ENCODE measurements at places on chromosomes 5 and 9. TPM values are rescaled to one million over a fixed set of nuclear protein-coding genes. Genes with fewer than 3 reads are reported as not detected.

DNA sequence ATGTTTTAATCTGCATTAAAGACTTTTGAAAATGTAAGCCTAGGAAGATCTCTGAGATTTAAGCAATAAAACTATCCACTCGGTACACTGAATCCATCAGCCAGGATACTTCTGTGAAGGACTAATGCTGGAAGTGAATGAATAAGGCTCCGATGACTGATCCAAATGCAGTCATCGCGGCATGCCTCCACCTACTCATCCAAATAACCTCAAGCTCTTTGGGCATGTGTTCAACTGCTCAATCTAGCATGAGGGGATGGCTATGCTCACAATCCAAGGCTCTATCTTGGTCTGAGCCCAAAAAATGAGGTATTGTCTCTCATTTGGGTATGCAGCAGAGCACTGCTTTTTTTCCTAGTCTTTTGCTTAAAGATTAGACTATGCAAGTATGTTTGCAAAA lies 19.2 kb downstream of the MARCHF3 start:
- no peak overlapping the region for H3K27ac ChIP-seq
- no peak overlapping the region for H3K4me3 ChIP-seq
- H3K27me3 ChIP-seq: no peaks in the 10 kb centered on the region
- no peak for DNase-seq

- no peaks in the 10 kb centered on the region for H3K36me3 ChIP-seq
- H3K27ac ChIP-seq: no peak overlapping the region
- H3K4me3 ChIP-seq: no peak overlapping the region
- H3K27me3 ChIP-seq: no peaks in the 10 kb centered on the region
Observed at GRCh38 chr5:122401976-122402725, 90.1 kb downstream of the SNCAIP start.

- H3K27me3 ChIP-seq: peaks cover 2% of the 10 kb centered on the region
- no peak overlapping the region for H3K27ac ChIP-seq
- no peak overlapping the region for H3K4me3 ChIP-seq
- no peak for DNase-seq
- no peaks in the 10 kb centered on the region for H3K36me3 ChIP-seq
Observed at GRCh38 chr5:111447822-111448221, 64.5 kb downstream of the STARD4 start.

DNA sequence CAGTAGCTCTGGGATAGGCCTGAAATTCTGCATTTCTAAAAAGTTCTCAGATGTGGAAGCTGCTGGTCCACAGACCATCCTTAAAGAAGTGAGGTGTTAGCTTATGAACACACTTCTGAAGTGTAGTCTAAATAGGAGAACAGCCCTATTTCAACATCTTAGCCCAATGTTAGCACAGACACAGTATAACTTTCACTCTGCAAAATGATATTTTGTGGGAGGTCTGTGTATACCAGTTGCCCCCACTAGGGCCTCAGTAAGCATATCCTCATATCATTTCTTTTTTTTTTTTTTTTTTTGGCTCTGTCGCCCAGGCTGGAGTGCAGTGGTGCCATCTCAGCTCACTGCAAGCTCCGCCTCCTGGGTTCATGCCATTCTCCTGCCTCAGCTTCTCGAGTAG lies 7.5 kb upstream of the HABP4 start:
- peak; percentile 18 for DNase-seq
- H3K4me3 ChIP-seq: no peak overlapping the region
- H3K27me3 ChIP-seq: no peaks in the 10 kb centered on the region

DNA sequence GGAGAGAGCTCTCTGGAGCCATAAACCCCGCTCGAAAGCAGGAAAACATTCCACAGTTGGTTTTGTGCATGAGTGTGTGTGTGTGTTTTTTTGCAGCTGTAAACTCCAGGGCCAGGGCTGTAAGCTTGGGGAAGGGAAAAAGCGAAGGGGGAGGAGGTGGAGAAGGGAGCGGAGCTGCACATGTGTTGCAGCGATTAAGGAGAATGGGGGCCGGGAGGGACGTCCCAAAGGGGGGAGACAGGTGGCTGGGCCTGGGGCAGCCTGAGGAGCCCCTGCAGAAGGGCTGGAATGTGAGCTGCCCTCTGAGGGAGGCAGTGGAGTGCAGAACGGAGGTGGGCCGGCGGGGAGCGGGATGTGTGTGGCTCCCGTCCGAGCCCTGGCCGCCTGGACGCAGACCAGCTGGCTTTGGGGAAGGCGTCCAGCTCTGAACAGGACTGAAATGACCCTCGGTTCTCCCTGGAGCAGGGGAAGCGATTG lies 2.7 kb upstream of the MYMK start:
- DNase-seq: no peak
- no peaks in the 10 kb centered on the region for H3K36me3 ChIP-seq
- peaks cover 5% of the 10 kb centered on the region for H3K4me1 ChIP-seq
- peaks cover 2% of the 10 kb centered on the region for H3K27me3 ChIP-seq
- H3K4me3 ChIP-seq: no peak overlapping the region
- H3K27ac ChIP-seq: no peak overlapping the region

DNA sequence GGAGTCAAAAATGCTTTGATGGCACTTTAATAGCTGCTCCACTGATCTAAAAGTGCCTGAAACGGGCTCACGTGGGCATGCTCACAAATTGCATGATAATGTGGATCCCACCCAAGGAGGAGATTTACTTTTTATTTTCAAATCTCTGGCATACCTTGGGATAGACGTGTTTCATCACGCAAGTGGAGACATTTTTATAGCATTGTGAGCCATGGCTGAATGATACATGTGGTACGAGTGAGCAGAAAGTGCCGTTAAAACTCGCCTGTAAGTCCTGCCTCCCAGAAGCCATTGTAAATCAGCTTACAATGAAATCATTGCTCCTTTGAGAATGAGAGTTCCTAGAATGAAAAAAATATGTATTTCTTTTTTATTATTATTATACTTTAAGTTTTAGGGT lies 514.7 kb downstream of the MAT2B start:
- no peaks in the 10 kb centered on the region for H3K36me3 ChIP-seq
- no peaks in the 10 kb centered on the region for H3K27me3 ChIP-seq
- no peak for DNase-seq
- H3K4me1 ChIP-seq: no peaks in the 10 kb centered on the region
- no peak overlapping the region for H3K4me3 ChIP-seq

DNA sequence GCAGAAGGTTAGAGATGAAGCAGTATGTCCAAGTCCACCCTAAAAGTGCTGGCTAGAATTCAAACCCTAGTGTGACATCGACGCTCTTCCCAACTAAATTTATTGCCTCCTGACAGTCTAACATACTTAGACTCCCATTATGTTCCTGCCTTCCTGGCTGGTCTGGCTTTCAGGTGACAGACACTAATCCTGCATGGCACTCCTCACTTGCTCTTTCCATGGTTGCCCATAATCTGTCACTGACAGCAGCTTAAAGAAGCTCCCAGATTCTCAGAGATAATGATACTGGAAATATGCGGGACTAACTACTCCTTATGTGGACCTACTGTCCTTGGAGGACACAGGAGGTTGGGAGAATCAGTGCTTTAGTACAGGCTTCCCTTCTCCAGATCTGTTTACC lies 41.7 kb upstream of the HTR1A start:
- H3K27ac ChIP-seq: no peak overlapping the region
- no peaks in the 10 kb centered on the region for H3K36me3 ChIP-seq
- no peaks in the 10 kb centered on the region for H3K4me1 ChIP-seq
- no peaks in the 10 kb centered on the region for H3K27me3 ChIP-seq
- DNase-seq: no peak

DNA sequence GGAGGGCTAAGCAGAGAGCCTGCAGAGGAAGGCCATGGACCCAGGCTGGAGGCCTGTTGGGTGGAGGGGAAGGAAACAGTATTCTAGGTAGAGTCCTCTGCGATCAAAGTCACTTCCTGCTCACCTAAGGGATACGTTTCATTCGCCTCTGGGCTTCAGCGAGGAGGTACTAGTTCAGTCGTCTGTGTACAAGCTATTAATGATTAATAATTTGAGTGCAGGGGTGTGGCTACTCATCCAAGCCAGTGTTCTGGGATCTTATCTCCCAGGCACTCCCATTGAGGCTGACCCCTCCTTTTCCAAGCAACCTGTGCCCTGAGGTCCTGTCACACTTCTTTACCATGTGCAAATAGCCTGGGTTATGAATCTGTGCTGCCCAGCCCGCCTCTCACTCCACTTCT lies 25.2 kb downstream of the RALGPS1 start:
- no peaks in the 10 kb centered on the region for H3K27me3 ChIP-seq
- H3K4me3 ChIP-seq: no peak overlapping the region
- H3K36me3 ChIP-seq: no peaks in the 10 kb centered on the region

- DNase-seq: no peak
- no peaks in the 10 kb centered on the region for H3K27me3 ChIP-seq
- no peak overlapping the region for H3K27ac ChIP-seq
- H3K4me3 ChIP-seq: no peak overlapping the region
Observed at GRCh38 chr5:12896086-12896485, 991.8 kb upstream of the CTNND2 start.

DNA sequence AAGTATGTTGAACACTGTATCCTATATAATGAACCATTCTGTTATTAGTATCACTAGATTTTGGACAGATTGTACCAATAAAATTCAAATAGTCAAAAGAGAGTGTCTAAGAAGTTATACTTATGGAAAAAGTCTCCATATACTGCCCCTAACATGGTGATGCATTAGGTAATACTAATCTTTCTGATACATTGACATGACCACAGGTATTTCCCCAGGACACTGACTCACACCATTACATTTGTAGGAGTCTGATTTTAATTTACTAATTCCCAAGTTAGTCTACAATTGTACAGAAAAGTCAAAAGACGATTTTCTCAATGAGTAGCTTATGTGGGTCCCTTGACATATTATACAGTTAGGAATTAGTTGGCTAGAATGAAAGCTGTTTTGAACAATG lies 593.8 kb downstream of the ISL1 start:
- no peaks in the 10 kb centered on the region for H3K27me3 ChIP-seq
- no peaks in the 10 kb centered on the region for H3K36me3 ChIP-seq
- no peak overlapping the region for H3K27ac ChIP-seq
- H3K4me1 ChIP-seq: no peaks in the 10 kb centered on the region
- no peak for DNase-seq

DNA sequence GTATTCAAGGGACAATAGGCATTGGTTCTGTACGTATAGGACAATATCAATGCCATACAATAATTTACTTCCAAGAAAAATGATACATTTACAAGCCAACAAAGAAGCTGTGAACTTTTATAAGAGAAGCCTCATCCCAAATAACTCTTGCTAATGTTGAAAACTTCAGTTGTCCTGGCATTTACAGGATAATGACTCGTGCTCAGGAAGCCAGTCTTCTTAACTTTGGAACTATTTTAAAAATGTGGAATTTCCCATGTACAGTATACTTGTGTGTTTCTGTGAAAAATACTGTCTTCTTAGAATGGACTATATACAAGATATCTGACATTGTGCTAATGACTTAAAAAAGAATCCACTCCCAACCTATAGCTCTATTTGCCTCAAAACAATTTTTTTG lies 1479.3 kb upstream of the CDH9 start:
- no peaks in the 10 kb centered on the region for H3K27me3 ChIP-seq
- H3K4me3 ChIP-seq: no peak overlapping the region
- H3K36me3 ChIP-seq: no peaks in the 10 kb centered on the region
- no peaks in the 10 kb centered on the region for H3K4me1 ChIP-seq
- DNase-seq: no peak

DNA sequence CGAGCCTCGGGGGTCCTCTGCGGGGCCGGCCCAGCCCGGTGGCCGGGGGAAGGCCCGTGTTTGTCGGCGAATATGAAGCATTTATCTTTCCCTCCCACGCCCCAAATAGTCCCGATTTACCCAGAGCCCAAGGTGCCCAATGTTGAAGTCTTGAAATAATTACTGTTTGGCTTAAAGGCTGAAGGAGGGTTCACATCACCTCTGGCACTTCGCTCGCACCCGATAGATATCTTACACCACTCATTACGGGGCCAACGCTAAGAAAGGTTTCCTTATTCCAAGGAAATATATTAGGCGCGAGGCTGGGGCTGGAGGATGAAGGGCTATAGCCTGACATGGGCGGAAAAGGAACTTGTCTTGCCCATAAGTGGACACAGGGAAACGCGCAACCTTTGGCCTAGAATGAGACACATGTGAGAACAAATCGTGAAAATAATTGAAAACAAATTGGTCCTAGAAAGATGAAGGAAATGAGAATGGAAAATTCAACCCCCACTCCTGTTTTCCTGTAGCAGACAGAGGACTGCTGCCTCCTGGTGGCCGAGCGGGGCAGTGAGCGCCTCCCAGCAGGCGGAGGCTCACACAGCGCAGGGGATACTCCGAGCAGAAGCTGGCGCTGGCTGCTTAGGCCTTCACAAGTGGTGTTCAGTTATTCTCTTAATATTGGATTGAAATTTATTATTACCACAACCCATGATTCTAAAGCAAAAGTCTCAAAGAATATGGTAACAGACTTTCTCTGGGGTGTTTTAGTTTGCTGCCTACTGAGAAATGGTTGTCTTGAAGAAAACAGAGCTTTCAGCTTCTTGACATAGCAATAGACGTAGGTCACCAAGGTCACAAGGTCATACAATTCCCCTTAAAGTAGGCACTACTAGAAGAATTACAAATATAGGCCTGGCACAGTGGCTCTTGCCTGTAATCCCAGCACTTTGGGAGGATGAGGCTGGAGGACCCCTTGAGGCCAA lies 7.9 kb downstream of the CCL21 start:
- peaks cover 8% of the 10 kb centered on the region for H3K27me3 ChIP-seq
- H3K4me1 ChIP-seq: peaks cover 11% of the 10 kb centered on the region
- H3K27ac ChIP-seq: no peak overlapping the region
- DNase-seq: peak; percentile 70

GRCh38 chr9:88197781-88198340 lies 59.6 kb upstream of the SPATA31C2 start:
- no peak overlapping the region for H3K4me3 ChIP-seq
- H3K36me3 ChIP-seq: no peaks in the 10 kb centered on the region
- H3K4me1 ChIP-seq: no peaks in the 10 kb centered on the region
- no peak for DNase-seq
- no peak overlapping the region for H3K27ac ChIP-seq
- peaks cover 2% of the 10 kb centered on the region for H3K27me3 ChIP-seq

DNA sequence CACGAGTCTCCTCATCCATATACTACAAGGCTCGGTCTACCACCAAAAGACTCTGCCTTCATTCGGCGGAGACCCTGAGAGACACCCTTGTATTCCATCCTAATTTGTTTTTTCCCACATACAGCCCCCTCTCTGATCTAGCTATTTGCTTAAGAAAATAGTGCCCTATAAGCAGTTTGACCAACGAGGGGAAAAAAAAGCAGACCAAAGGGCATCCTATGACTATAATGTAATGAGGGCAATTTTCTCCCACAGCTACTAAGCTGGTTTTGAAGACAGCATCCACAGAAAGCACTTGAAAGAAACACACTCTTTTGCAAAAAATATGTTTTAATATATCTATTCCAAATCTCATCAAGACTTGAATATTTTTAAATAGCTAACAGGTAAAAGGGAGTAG lies 147.8 kb downstream of the MLLT3 start:
- H3K36me3 ChIP-seq: no peaks in the 10 kb centered on the region
- H3K4me1 ChIP-seq: no peaks in the 10 kb centered on the region
- no peaks in the 10 kb centered on the region for H3K27me3 ChIP-seq
- no peak overlapping the region for H3K27ac ChIP-seq

GRCh38 chr9:13244181-13244580 lies 35.3 kb downstream of the MPDZ start:
- no peaks in the 10 kb centered on the region for H3K36me3 ChIP-seq
- no peak overlapping the region for H3K4me3 ChIP-seq
- no peak overlapping the region for H3K27ac ChIP-seq

Gene CTSL
- 1.2 TPM for total RNA-seq

Gene MCC
- total RNA-seq: 1.8 TPM

Gene IL13
- 0.80 TPM for total RNA-seq

Gene TNFSF15
- not detected for total RNA-seq

Gene CCDC187
- 0.18 TPM for total RNA-seq

Gene PLPPR1
- not detected for total RNA-seq

Gene FOXD4L4
- total RNA-seq: not detected

Gene SPINK7
- not detected for total RNA-seq

Gene PCDHB10
- total RNA-seq: not detected
